ENCODE measurements at places on chromosomes 12 and 14. TPM values are rescaled to one million over a fixed set of nuclear protein-coding genes. Genes with fewer than 3 reads are reported as not detected.

The GXYLT1 gene
- 16.8 TPM for total RNA-seq

The KRT82 gene
- total RNA-seq: not detected

The HPD gene
- total RNA-seq: not detected

The CPNE6 gene
- total RNA-seq: not detected

The GARIN6 gene
- total RNA-seq: not detected

The ACAD10 gene
- total RNA-seq: 13.8 TPM

The RAB35 gene
- 24.5 TPM for total RNA-seq
